ENCODE measurements at places on chromosomes 11 and 22.

DNA sequence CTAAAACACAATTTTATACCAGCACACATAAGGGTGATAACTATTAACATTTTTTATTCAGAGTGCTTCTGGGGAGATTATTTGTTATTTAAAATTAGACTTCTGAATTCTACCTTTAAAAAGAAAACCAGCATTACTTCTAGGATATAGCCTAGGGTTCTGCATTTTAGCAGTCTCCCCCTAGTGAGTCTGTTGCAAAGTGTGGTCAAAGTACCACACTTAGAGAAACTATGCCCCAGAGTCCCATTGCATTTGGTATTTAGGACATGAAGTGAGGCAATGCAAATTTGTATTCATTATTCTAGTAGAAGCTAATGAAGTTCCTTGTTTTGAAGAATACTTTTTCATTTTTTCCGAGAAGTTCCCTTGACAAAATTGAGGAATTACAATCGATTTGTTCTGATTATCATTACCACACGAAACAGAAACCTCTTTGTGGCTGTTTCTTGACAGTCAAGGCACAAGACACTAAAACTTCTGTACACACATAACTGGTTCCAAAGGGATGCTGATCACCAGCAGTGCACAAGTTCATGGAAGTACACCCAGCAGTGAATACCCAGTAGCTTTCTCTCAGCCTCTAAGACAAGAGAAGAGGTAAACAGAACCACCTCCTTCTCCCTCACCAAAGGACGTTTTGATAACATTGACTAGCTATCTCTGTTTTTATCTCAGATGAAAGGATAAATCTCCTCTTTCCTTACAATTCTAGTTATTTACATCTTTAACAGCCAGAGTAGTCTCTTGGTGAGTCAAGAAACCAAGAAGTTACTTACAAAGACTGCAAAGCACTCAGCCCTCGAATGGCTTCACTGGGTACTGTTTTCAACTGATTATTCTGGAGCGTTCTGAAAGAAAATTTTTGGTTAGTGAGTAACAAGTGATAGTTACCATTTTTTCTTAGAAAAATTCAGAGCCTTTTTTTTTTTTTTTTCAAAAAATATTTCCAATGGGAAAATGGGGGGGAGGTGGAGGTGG, 27.6 kb upstream of the CCDC34 start:
- DNase-seq, result no peak

- DNase-seq, result no peak
Observed at GRCh38 chr11:1123970-1124369, 33.8 kb upstream of the MUC5AC start.

- DNase-seq, result no peak
Observed at GRCh38 chr22:22239311-22239939, 5.2 kb upstream of the VPREB1 start.

DNA sequence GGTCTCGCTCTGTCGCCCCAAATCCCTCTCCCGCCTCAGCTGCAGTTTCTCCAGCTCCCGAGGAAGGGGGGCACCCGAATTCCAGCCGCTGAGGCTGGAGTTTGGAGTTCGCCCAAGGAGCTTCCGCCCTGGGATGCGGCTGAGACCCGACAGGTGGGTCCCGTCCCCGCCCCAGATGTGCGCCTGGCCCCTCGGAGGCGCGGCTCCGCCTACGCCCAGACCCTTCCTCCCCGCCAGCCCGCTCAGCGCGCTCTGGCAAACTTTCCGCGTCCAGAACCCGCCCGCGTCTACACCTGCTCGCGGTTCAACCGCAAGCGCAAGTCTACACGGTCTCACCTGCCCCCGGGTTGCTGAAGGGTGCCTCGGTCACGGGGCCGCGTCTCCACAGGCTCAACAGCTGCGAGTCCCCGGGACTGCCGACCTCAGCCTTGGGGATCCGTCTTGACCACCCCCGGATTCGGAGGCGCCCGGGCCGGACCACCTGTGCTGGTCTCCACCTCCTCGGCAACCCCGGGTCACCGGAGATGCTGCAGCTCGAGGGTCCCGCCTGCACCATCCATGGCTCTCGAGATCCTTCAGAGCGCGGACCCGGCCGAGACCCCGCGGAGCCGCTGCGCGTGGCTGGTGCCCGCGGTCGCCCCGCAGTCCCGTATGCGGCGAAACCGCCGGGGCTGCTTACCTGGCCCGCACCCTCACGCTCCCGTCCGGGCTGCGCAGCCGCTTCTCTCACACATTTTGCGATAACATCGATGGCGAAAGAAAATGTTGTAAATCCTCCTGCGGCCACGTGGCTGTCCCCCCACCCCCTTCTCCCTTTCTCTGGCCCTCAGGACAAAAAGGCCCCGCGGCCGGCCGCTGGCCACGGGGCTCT, 63.6 kb downstream of the NFAM1 start:
- no peak for DNase-seq

- no peak for DNase-seq
Observed at GRCh38 chr11:66868726-66869566, 12.1 kb downstream of the LRFN4 start.

DNA sequence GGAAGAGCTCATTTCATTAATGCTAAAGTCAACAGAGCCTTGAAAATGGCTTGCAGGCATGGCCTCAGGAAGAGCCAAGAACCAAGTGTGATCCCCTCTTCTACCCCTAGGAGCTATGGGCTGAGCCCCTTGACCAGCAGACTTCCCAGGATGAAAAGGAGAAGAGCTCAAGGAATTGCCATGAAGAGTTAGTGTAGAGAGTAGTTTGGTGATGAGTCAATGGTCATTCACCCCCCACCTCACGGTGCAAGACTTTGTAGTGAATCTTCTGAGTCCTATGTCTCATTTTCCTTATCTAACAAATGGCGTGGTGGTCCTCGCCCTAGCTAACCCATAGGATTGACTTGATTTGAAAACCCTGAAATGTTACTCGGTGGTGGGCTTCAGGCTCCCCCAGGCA, 422.4 kb upstream of the CADM1 start:
- no peak for DNase-seq

DNA sequence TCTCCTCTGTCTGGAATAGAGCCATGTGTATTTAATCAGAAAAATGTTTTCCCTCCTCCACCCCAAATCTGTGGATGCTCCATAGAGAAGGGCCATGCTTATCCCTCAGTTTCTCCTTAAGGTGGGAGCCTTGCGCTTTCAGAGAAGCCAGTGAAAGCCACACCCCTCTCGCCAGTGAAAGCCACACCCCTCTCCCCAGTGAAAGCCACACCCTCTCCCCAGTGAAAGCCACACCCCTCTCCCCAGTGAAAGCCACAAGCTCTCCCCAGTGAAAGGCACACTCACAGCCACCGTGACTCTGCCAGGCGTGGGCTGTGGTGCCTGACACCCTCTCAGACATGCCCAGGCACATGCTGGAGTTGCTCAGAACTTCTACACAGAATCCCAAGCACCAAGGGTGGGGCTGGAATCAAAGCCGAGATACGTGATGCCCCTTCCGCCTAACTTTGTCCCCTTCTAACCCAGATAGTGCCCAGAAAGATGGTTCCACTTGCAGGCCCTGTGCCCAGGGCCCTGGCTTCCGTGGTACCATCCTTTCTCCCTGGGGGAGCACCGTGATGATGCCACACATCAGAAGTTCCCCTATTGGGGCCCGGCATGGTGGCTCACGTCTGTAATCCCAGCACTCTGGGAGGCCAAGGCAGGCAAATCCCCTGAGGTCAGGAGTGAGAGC, 16.5 kb upstream of the PRR5 start:
- no peak for DNase-seq

- no peak for DNase-seq
Observed at GRCh38 chr11:31921081-31921480, 110.0 kb upstream of the PAX6 start.

DNA sequence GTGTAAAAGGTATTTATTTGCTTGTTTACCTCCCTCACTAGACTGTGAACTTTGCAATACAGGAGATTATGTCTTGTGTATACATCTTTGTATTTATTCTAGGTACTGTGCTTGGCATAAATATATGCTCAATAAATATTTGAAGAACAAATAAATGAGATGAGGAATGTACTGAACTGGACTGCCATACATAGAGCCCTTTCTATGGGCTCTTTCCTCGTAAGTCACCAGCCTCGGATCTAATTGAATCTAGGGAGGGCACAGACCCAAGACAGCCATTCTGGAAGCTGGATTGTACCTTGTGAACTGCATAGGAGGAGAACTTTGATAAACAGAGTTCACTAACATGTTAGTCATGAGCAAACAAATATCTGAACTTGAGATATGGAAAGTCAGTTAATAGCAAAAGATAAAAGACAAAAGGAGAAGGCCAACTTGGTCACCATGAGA, 503.9 kb downstream of the INSC start:
- no peak for DNase-seq

- no peak for DNase-seq
Observed at GRCh38 chr11:43868852-43869567, 11.6 kb upstream of the ALKBH3 start.

DNA sequence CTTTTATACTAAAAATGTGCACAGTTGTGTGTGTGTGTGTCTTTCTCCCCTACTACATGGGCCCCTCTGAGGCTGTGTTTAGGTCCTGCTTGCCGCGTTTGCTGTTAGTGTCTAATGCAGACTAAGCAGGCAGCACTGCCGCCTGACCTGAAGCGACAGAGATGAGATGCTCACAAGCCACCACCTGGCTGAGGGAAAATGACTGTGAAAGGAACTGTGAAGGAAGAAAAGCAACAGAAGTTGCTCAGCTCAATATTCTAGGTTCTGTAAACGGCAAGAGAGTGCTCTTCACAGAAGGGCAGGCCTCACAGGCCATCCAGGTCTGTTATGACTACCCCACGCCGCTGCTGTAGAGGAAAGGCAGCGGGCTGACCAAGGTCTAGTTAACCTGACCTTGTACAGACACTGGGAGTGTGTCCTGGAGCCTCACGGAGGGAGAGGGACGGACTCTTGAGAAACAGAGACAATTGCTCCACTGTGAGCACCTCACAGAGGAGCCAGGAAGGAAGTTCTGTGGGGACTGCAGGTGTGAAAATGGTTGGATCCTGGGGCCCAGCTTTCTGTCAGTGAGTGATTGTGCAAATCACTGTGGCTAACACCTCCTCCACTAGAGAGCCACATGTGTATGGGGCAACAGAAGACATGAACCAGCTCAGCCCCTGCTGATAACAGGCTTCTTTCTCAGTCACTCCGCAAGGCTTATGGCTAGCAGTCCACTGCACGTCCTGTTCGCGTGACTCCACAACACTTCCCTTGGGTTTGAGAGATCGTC, 31.3 kb upstream of the YPEL1 start:
- no peak for DNase-seq

- DNase-seq, result no peak
Observed at GRCh38 chr11:65417702-65418430, 4.7 kb upstream of the NEAT1 start.

GRCh38 chr22:37488337-37489135, 2.4 kb upstream of the MFNG start:
- no peak for DNase-seq

DNA sequence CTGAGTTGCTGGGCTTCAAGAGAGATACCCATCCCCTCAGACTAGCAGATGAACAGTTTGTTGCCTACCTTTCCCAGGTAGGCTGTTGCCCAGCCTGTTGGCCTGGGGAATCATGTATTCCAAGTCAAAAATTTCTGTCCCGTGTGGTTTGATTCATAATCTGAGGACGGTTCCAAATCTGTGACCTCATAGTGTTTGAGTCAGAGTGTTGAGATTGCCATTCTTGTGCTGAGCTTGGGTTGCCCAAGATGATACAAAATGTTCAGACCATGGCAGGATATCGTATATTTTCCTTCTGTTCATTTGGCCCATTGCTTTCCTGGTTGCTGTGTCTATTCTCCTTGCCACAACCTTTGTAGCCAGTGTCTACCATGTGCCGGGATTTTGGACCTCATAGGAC, 64.3 kb downstream of the CYB5R2 start:
- DNase-seq, result no peak

- no peak for DNase-seq
Observed at GRCh38 chr22:45582955-45583320, 80.3 kb downstream of the FBLN1 start.

GRCh38 chr11:92306966-92307510, 82.4 kb downstream of the FAT3 start:
- DNase-seq, result no peak

GRCh38 chr11:118892514-118892913, 8.8 kb downstream of the CXCR5 start:
- DNase-seq, result no peak

GRCh38 chr11:122375687-122376399, 259.8 kb upstream of the BLID start:
- no peak for DNase-seq

DNA sequence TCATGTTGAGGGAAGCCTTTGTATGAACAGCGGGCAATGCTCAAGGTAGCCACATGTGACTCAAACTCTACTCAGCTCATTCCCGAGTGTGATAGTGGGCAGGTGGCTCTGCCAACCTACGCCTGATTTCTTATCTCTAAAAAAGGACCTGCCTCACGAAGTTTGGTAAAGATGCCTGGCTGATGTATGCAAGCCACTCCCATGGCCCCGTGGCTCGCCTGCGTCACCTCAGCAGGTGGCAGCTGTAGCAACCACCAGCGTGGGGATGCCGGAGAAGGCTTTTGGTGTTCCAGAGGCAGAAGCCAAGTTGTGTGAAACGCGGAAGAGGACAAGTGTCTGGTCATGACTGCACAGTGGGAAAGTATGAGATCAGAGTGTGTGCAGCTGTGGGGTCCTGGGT, 5.4 kb downstream of the FADS2 start:
- DNase-seq, result no peak

GRCh38 chr11:60809249-60809648, 24.1 kb downstream of the MS4A10 start:
- DNase-seq, result no peak

- no peak for DNase-seq
Observed at GRCh38 chr11:3221408-3222002, 2.9 kb upstream of the MRGPRG start.

- no peak for DNase-seq
Observed at GRCh38 chr11:125154378-125155099, 10.0 kb upstream of the PKNOX2 start.

GRCh38 chr22:28230671-28231070, 311.6 kb upstream of the PITPNB start:
- no peak for DNase-seq

GRCh38 chr11:110182886-110183285, 89.7 kb downstream of the ZC3H12C start:
- no peak for DNase-seq

Data from NCI-H2081 treated with DMSO at 0.1 percent for 48 hours (cell line).